ENCODE measurements at places on chromosomes 12 and 14.

DNA sequence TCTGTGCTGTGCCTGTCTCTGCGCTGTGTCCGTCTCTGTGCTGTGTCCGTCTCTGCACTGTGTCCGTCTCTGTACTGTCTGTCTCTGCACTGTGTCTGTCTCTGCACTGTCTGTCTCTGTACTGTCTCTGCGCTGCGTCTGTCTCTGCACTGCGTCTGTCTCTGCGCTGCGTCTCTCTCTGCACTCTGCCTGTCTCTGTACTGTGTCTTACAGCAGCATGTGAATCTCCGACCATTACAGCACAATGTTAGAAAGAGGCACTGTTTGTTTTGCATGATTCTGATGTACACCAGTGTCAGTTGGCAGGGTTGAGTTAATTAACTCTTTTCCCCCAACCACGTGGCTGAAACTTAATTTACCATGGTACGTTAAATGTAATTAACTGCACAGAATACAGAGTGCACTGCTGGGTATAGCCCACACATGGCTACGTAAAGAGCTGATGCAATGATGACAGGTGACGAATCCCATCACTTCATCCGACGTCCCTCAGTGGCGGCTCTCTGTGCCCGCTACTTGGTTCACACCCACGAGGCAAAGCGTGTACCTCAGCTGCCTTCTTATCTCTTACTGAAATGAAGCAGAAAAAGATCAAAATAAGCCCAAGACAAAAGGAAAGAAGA lies 127.7 kb upstream of the SFSWAP start:
- DNase-seq: no peak

DNA sequence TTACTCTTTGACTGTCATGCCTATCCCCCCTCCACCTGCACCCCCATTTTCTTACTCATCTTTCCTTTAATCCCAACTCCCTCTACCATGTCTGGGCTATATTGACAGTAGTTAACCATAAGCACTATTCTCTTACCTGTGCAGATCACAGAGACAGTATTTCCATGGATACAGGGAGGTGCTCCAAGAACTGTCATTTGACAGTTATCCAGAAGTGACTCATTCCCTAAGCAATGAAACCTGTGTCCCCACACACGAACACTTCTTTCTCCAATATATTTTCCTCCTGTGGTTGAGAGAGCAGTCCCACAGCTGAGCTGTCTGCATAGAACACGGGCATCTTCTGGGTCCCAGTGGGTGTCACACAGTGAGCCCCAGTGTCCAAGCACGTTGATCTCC lies 68.8 kb downstream of the CD163L1 start:
- no peak for DNase-seq

- DNase-seq: no peak
Observed at GRCh38 chr14:103563844-103564505, 1.2 kb downstream of the COA8 start.

DNA sequence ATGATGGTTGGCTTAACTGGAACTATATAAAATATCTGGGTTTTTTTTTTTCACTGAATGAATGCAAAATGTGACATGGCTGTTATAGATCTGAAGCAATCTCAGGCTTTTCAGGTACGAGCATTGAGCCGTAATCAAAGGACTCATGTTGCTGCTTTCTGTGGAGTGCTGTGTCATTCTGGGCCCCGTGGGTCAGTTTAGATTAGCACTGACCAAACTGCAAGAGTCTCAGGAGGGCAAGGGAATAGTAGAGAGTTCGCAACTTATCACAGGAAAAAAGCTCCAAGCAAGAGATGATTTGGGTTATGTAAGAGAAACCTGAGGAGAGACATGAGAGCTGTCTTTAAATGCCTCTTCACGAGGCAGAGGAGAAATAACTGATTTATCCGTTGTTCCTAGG lies 59.1 kb downstream of the UBR7 start:
- DNase-seq: no peak

DNA sequence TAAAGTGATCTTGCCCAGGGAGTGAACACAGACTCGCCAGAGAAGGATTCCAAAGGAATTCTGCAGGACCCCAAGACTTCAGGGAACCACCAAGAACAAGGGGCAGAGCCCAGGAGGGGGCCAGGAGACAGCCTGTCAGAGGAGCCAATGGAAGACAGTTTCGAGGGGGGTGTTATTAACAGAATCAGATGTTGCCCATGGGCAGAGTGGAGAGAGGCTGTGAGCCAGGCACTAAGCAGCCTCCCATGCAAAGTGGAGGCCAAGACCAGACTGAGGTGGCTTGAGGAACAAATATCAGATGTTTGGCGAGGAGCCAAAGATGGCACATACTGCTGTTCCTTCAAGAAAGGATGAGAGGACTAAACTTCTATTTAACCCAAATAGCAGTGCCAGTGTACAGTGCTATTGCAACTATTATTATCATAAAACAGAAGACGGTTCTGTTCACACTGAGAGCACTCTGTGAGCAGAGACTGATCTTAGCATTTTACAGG lies 12.6 kb downstream of the APPL2 start:
- no peak for DNase-seq

DNA sequence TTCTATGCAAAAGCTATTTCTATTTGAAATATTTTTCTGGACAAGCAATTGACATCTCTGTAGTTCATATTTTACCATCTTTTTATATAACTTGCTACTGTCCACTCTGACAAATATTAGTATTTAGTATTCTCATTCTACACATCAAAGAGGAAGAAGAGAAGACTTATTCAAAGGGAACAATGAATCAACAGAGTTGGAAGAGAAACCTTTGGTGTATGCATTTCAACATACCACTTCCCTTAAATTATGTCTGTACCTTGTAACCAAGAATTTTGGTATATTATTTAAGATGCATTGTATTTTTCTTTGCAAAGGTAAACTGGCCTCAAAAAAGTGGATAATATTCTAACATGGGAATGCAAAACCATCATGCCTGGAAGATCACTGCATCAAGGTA lies 72.1 kb upstream of the DUSP6 start:
- no peak for DNase-seq
